ENCODE measurements at places on chromosomes 12 and 14.

DNA sequence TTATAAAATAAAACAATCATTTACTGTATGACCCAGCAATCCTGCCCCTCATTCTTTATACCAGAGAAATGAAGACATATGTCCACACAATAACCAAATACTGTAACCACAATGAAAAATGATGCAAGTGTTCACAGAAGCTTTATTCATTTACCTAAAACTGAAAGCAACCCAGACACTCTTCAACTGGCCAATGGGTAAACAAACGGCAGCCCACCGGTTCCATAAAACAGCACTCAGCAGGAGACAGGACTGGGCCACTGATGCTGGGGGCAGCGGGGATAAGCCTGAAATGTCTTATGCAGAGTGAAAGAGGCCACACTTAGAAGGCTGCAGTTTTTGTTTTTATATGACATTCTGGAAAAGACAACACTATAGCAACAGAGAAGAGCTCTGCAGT lies 15.1 kb downstream of the DDX51 start:
- no peak for DNase-seq

GRCh38 chr14:24277071-24277470 lies 5.7 kb upstream of the RABGGTA start:
- no peak for DNase-seq

DNA sequence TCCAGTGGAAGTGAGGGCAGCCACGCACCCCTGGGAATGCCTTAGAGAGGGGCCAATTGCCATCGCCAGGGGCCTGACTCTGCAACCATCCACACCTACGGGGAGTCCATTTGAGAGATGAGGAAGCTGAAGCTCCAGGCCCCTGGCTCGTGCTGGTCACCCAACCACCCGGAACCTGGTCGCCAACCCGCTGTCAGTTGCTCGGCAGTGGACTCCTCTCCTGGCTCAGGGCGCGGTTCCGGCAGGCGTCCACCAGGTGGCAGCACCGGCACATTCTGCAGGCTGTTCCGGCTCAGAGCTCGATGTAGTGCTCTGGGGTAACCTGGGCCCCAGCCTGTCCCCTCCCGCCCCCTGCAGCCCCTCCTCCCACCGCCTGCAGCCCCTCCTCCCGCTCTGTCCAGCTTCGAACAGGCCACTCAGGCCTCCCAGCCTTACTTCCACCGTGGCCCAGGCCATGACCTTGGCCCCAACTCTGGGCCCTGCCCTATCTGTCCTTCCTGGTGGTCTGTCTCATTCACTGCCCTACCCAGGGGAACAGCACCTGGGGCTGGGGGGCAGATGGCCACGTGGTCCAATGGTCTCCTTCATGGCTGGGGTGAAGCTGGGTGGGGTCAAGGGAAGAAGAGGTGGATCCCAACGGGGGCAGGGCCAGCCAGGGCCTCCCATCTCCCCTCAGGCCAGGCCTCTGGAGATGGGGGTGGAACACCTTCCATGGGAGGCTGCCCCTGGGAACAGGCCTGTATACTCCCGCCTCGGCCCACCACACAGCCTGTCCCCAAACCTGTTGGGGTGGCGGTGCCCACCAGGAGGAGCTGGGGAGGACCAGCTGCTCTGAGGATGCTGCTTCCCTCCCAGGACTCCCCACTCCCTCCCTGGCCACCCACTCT lies 15.7 kb downstream of the SIVA1 start:
- peak; percentile 90 for DNase-seq

DNA sequence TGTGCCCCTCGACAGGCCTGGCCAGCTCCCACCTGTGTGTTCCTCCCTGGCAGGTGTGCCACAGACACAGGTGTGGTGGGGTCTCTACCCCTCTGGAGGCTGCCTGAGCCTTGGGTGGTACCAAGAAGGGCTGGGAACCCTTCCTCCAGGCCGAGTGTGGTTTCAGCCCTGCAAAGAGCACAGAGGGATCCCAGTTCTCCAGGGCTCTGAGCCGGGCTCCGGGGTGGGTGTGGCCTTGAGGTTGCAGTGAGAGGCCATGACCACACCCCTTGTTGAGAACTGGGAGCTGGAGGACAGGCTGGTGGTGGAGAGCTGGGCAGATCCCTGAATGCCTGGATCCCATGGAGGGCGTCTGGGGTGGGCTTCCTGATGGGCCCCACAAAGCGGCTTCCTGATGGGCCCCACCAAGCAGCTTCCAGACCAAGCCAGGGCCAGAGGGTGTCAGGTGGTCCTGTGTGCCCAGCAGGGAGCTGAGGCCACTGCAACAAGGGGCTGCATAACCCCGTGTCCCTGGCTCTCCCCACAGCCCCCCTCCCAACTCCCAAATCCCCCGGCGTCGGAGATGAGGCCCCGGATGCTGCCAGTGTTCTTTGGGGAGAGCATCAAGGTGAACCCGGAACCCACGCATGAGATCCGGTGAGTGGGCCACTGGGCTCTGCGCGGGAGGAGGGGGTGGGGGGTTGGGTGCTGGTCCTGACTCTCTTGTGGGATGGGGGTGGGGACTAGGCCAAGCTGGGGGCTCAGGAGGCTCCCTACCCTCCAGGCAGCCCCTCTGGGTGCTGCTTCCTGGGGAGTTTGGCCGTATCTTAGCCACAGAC lies 16.6 kb downstream of the RFLNA start:
- no peak for DNase-seq

DNA sequence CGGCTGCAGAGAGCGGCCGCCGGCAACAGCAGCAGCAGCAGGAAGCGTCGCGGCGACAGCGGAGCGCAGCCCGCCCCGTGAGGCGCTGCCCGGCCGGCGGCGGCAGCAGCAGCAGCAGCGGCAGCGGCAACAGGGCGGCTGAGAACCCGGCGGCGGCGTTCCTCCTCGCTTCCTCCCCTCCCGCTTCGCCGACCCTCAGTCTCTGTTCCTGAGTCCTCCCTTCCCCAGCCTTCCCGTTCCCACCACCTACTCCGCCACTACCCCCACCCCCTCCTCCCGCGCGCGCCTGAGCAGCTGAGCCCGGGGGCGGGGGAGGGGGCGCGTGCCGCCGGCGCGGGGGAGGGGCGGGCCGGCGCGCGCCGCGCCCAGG lies 310 bp downstream of the BICDL1 start:
- DNase-seq, result no peak

DNA sequence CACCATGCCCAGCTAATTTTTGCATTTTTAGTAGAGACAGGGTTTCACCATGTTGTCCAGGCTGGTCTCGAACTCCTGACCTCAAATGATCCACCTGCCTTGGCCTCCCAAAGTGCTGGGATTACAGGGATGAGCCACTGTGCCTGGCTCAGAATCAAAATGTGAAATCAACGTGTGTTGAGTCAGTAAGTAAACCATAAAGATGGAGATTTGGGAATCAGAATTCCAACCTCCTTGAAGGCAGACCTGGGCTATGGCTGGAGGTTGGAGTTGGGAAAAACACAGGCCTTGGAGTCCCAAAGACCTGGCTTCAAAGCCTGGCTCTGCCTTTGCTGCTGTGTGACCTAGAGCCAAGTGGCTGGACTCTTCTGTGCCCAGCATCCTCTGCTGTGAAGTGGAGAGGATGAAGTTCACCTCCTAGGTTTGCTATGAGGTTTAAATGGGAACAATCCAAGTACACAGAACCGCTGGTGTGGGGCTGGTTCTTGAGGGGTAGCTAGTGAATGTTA lies 10.2 kb downstream of the ALDH2 start:
- no peak for DNase-seq

DNA sequence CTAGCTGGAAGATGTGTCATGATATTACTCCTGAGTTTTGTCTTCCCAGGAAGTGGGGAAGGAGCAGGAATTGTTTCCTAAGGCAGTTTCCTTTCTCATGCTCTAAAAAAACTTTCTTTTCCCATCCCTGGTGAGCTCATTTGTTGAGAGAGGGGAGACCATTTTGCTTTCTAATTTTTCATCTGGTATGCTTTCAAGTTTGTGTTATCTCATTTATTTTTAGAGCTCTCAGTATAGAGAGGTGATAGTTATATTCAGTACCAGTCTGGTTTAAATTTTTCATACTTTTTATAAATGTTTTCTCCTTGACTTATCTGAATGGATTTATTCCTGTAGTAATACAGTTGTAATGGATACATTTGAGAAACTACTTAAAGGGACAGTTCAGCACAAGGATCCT lies 79.6 kb downstream of the FBXW8 start:
- no peak for DNase-seq

- DNase-seq, result no peak
Observed at GRCh38 chr12:46351886-46352650, 20.5 kb downstream of the SLC38A2 start.

- no peak for DNase-seq
Observed at GRCh38 chr14:79543967-79544697, 667.2 kb downstream of the DIO2 start.

GRCh38 chr12:76201758-76202157 lies 117.3 kb upstream of the NAP1L1 start:
- no peak for DNase-seq

DNA sequence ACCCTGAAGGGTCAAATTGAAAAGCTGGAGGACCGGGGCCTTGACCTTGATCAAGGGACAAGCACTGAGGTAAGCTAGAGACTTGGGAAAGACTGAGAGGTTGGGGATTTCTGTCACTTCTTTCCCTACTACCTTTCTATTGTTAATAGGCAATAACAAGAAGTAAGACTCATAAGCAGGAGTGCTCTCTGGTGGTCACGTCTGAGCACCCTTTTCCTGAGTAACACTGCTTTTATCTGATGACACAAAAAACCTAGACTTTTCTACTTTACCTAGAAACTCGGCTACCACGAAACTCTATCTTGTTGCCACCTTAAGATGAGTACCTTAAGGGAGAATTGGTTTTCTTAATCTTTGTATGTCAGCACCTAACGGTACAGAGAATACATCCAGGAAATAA lies 35.5 kb upstream of the PPFIBP1 start:
- no peak for DNase-seq

Measured in GM20000 (cell line).